ENCODE measurements at places on chromosomes 1 and 21.

GRCh38 chr1:29282135-29282923, 46.0 kb downstream of the PTPRU start:
- no peak for DNase-seq

DNA sequence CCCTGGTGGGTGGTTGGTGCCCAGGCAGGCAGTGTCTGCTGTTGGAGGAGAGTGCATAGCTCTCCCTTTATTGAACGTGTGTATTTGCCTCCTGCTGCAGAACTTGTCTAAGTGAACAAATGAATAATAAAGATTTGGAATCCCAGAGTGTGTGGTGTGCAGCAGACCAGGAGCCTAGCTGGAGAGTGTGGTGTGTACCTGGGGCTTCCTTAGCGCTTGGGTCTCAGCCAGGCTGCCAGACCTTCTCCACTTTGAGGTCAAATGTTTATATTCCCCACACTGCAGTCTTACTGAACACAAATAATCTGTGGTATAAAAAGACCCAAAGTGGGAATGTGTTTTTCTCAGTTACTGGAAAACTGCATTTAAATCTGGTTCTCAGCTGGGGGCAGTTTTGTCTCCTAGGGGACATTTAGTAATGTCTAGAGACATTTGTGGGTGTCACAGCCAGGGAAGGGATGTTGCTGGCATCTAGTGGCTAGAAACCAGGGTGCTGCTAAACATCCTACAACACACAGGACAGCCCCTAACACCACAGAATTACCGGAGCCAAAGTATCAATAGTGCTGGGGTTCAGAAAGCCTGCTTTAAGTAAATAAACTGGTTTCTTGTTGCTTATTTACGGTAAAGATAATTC, 23.6 kb downstream of the SLC37A1 start:
- peak; percentile 13 for DNase-seq

DNA sequence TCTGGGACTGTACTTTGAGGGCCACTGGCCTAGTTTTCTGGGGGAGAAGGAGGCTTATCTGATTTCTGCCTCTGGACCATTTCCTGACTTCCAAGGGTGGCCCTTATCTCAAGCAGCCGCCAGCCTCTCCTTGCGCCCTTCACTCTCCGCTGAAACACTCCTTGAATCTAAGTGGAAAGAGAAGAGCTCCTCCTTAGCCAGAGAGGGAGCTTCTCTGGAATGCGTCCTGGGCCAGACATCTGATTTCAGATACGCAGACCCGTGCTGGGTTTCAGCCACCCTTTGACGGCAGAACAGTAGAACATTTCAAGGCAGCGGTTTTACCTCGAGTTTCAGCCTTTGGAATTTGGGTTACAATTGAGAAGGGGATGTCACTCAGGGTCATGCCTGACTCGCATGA, 308.0 kb downstream of the CAMTA1 start:
- no peak for DNase-seq

DNA sequence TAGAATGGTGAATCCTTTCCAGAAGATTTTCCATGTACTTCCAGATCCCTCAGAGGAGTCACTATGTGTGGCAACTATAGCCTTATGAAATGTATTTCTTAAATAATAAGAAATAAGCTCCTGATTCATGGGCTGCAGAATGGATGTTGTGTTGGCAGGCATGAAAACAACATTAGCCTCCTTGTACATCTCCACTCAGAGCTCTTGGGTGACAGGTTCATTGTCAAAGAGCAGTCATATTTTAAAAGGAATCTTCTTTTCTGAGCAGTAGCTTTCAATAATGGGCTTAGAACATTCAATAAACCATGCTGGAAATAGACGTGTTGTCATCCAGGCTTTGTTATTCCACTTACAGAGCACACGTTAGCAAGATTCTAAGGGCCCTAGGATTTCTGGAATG, 96.6 kb downstream of the CDC7 start:
- no peak for DNase-seq

GRCh38 chr1:37599940-37600339, 4.2 kb upstream of the GNL2 start:
- DNase-seq = no peak

DNA sequence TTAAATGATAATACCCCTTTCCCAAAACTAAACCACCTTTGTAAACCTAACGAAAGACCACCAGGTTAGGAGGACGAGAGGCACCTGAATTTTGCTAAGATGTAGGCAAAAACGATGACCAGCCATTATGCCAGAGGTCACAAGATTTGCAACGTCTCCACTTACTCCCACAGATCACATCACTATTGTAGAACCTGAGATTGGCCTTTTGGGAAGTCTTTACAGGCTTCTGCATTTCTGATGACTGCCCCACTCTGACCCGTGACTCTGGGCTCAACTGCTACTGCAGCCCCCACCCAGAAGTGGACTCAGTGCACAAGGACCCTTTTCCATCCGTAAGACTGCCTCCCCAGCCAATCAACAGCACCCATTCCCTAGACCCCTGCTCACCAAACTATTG, 36.4 kb upstream of the COL6A2 start:
- DNase-seq = no peak

DNA sequence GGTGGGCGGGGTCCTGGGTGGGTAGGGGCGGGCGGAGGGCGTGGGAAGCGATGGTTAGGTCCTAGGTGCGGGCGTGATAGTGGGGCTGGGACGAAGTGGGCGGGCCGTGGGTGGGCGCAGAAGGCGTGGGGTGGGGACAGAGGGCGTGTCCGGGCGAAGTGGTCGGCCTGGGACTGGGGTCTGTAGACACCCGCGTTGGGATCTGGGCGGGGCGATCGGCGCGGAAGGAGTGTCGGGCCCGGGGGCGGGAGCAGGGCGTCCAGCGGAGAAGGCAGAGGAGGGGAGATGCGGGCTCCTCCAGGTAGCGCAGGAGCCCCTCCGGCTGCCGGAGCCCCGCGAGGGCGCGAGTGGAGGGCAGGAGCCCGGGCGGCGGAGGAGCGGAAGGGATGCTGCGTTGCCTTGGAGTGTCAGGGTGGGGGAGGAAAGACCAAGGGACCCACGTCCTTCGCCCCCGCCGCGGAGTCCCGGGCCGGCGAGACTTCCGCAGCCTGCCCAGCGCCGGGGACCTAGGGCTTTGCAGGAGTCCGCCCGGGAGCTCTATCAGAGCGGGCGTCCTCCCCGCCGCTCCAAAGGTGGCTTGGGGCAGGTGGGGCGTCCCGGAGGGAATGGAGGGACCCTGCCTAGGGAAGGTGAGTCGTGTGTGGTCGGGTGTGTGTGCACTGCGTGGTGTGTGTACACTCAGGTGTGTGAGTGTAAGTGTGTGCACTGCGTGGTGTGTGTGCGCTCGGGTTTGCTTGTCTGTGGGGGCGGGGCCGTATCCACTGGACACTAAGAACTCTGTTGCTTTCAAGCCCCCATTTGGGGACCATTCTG, 27.0 kb upstream of the PRSS38 start:
- DNase-seq = no peak

GRCh38 chr1:158011714-158012113, 18.3 kb downstream of the KIRREL1 start:
- no peak for DNase-seq

DNA sequence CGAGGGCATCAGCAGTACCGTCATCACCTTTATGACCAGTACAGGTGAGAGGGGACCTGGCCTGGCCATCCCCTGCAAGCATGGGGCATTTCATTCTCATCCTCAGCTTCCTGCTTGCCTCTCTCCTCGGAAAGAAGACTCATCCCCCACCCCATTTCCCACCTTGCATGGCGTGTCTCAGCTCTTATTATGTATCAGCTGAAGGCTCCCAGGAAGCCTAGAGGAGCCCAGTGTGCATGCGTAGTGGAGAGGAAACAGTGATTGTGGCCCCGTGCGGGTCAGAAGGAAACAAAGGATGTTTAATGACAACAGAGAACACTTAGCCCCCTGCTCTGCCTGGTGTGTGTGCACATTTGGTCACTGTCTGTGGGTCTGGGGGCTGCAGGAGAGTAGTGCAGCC, 40.3 kb upstream of the CNTN2 start:
- no peak for DNase-seq

GRCh38 chr1:21050031-21050430, 126.7 kb downstream of the EIF4G3 start:
- DNase-seq = no peak

- DNase-seq = no peak
Measured at GRCh38 chr21:42760361-42760950, 107.0 kb downstream of the PDE9A start.

DNA sequence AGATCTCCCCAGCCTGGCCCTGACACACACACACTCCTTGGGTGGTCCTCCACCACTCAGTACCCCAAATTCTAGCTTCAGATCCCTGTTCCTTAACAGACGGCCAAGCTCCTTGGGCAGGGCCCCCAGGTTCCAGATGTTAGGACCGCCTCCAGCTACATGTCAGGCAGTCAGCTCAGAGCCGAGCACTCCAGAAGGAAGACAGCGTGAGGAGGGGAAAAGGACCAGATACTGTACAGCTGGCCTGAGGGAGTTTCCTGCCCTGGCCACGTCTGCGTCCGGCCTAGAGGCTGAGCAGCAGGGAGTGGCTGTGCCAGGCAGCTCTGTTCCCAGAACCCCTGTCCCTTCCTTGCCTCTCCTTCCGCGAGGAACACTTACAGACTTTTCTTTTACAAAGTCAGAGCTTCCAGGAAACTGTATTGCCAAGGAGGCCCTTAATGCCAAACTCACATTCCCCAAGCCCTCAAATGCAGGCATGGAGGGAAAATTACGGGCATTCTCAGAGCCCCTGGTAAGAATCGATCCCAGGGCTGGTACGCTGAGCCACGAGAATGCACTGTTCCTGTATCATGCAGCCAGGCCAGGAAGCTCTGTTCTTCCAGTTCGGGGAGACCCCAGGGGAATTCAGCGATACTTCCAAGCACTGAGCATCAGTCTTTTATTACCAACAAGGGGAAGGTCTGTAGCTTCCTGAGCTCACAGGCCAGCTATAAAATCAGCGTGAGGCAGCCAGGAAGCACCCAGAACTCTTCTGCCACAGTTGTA, 45.2 kb upstream of the CNTN2 start:
- no peak for DNase-seq

- DNase-seq = no peak
Measured at GRCh38 chr21:46081862-46082712, 15.8 kb upstream of the COL6A2 start.

DNA sequence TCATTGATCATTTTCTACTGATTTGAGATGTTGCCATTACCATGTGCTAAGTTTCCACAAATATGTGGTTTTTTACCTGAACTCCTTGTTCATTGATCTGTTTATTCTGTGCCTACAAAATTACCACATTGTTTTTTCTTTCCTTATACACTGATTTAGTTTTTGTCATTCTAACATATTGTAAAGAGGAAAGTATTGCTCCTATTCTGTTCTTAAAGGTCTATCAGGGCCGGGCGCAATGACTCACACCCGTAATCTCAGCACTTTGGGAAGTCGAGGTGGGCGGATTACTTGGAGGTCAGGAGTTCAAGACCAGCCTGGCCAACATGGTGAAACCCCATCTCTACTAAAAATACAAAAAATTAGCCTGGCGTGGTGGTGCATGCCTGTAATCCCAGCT, 75.1 kb downstream of the CAMTA1 start:
- no peak for DNase-seq

- DNase-seq = no peak
Measured at GRCh38 chr21:42151148-42151947, 67.6 kb upstream of the ABCG1 start.

DNA sequence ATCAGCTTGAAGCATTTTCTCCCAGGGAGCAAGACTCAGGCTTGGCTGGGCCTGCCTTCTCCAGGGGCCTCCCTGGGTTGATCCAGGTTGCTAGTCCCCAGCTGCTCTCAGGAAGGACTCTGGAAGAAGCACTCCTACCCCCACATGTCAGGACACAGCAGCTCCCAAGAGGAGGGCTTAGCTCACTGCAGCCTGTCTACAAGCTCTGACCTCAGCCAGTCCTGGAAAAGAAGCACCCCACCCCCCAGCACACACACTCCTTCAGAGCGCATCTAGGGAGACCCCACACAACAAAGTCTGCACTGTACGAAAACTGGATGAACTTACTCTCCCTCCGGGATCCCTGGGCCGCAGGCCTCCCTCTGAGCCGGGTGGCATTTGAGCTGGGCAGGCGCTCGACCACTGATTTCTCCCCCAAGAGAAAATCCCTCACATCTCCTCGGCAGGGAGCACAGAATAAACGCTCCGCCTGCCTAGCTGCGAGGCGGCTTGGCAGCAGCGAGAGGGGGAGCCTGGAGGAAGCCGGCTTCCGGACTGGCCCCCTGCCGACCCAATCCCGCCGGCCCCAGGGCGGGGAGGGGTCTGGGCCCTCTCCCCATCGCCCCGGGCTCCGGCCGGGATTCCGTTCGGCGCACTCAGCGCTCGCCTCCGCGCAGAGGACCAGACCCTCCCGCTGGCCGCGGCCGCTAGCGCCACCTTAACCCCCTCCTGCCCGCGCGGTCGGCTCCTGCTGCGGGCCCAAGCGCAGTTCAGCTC, at the start of gene KCNA2:
Gene KCNA2, minus strand, starts transcription at position 458 of the 756 bp plus-strand sequence. CDS start 1,576 bp downstream, outside the sequence.
- no peak for DNase-seq

GRCh38 chr1:94281361-94282142, 44.2 kb upstream of the ARHGAP29 start:
- DNase-seq = no peak

GRCh38 chr21:29384683-29385359, 86.1 kb downstream of the BACH1 start:
- no peak for DNase-seq

DNA sequence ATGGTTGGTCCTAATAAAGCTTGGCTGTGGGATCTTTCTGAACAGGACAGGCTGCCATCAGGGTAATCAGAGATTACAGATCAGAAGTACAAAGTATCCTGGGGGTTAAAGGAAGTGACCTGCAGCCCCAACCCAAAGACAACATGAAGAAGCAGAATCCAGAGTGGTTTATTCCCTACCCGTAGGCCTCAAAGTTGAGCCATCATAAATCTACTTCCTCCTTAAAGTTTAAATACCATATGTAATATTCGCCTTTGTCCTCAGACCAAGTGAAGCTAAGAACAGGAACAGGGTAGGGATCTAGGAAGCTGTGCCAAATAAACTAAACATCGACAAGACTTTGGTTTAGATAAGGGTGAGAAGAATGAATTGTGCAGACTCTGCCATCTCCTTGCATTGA, 15.9 kb upstream of the DHX9 start:
- DNase-seq = no peak

- DNase-seq = no peak
Measured at GRCh38 chr21:37356706-37357105, 9.9 kb upstream of the DYRK1A start.

DNA sequence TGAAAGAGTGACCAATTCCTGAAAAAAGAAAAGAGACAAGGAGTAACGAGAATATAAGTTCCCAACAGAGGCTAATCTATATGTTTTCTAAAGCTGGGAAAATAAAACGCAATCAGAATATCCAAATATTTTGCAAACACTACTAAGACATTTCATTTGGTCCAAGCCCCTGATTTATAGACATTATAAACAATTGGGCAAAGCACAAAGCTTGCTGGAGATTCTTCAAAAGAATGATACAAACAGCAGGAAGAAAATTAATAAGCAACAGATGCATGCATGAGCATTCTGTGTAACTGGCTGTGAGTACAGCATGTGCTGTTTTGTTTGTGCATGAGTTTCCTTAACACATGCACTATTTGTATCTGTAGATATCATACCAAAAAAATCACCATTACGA, 552.9 kb downstream of the LTN1 start:
- DNase-seq = no peak

DNA sequence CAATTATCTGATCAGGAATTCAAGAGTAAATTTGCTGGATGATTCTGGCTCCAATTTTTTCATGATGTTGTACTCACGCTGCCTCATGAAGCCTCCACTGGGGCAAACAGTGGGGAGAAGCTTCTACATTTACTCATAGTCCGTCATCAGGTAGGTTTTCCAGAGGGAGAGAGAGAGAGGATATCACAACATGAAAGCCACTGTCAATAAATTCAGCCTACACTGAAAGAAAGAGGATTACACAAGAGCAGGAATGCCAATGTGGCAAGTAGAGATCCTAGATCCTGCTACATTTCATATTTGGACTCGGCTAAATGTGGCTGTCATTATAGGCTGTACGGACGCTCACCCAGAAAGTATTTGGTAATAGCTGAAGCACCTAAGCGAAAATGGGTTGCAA, 819.9 kb downstream of the BRINP3 start:
- no peak for DNase-seq

All from CD4-positive, alpha-beta T cell treated with Interleukin-15 for 4 hours (primary cell).